ENCODE measurements at places on chromosomes 12 and 14.
A peak's percentile ranks its signal among the peaks of the same experiment; 100 is the strongest.

- no peak overlapping the region for H3K4me3 ChIP-seq
- no peak for DNase-seq
- H3K27ac ChIP-seq = no peak overlapping the region
- no peaks in the 10 kb centered on the region for H3K27me3 ChIP-seq
Measured at GRCh38 chr12:104468371-104468770, 11.6 kb downstream of the CHST11 start.

DNA sequence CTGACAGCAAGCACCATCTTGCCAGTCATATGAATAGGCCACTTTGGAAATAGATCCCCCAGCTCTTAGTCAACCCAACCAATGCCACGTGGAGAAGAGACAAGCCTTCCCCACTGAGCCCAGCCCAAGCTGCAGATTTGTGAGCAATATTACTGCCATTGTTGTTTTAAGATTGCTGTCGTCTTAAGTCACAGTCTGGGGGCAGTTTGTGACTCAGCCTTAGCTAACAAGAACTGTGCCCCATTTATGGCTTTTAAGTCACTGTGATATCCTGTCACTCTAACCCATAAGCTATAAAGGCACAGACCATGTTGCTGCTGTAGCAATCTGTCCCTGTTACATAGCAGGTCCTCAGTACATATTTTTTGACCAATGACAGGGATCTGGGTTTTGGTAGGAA lies 464.2 kb downstream of the MED13L start:
- H3K36me3 ChIP-seq = no peaks in the 10 kb centered on the region
- no peak overlapping the region for H3K27ac ChIP-seq
- no peak for DNase-seq
- no peak overlapping the region for H3K4me3 ChIP-seq
- no peaks in the 10 kb centered on the region for H3K4me1 ChIP-seq
- H3K27me3 ChIP-seq = no peaks in the 10 kb centered on the region

DNA sequence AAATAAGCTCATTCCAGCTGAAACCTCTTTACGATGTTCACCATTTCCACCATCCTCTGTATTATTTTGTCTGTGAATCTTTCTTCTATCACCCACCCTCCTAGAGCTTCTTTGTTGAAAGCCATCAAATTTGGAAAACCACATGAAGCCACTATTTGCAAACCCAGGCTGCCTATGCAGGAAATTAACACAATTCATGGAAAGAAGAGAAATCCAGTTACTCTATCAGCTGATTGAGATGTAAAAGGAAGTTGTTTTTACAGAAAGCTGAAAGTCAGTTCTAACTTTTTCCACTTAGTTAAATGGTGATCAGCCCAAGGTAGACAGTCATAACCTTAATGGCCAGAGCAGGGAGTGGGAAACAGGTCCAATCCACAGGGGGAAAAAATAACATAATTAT lies 6.6 kb downstream of the RHOJ start:
- no peak overlapping the region for H3K27ac ChIP-seq
- H3K4me3 ChIP-seq = no peak overlapping the region
- H3K36me3 ChIP-seq = no peaks in the 10 kb centered on the region
- H3K4me1 ChIP-seq = no peaks in the 10 kb centered on the region

GRCh38 chr14:34810028-34810427 lies 65.1 kb downstream of the BAZ1A start:
- no peak for DNase-seq
- no peaks in the 10 kb centered on the region for H3K36me3 ChIP-seq
- H3K27ac ChIP-seq = no peak overlapping the region
- no peaks in the 10 kb centered on the region for H3K4me1 ChIP-seq
- H3K4me3 ChIP-seq = no peak overlapping the region

DNA sequence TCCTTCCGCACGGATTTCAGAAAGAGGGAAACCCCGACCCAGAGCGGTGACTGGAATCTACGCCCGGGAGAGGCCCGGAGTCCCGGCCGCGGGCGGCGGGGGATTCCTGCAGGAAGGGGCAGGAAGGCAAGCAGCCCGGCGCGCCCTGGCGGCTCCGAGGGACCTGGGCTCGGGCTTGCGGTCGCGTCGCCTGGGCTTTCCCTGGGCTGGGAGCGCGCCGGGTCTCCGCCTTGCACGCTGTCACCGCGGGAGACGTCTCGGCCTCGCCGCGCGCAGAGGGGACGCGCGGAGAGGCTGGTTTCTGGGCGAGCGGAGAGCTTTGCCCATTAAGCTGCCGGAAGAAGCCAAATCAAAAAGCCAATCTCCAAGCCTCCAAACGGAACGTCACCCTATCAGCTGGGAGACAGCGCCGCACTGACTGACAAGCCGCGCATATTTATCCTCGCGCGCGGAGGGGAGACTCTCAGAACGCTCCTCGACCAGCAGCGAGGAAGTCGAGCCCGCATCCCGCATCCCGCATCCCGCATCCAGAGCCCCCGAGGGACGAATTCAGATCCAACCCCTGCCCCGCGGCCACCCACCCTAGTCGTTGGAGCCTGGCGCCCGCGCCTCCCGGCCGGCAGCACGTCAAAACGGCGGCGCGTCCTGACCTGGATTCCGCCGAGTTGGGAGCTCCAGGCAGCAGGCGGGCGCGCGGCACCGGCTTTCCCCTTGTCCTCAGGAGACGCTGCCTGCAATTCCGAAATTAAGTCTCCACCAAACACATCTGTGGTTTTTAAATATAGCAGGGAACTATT lies at the start of gene SLC8A3:
SLC8A3 (minus strand) TSS at position 293 of the 797 bp plus-strand sequence. CDS start 20,529 bp downstream, outside the sequence.
- no peak for DNase-seq
- H3K27me3 ChIP-seq = peaks cover 3% of the 10 kb centered on the region
- H3K36me3 ChIP-seq = no peaks in the 10 kb centered on the region
- peaks cover 6% of the 10 kb centered on the region for H3K4me1 ChIP-seq
- H3K27ac ChIP-seq = no peak within 1 kb of the TSS
- H3K4me3 ChIP-seq = peak within 1 kb of the TSS; percentile 43

- H3K27ac ChIP-seq = no peak overlapping the region
- no peak overlapping the region for H3K4me3 ChIP-seq
- H3K36me3 ChIP-seq = no peaks in the 10 kb centered on the region
- H3K4me1 ChIP-seq = peaks cover 21% of the 10 kb centered on the region
- peaks cover 16% of the 10 kb centered on the region for H3K27me3 ChIP-seq
Measured at GRCh38 chr14:105070760-105071137, 5.5 kb upstream of the GPR132 start.

Measured in MM.1S (cell line).